Stimulated activated CD8-positive, alpha-beta memory T cell treated with anti-CD3 and anti-CD28 coated beads, Interleukin-4, amount 100 ng/mL, for 4 hours (primary cell): ENCODE measurements at places on chromosomes 4 and X.

GRCh38 chrX:7412840-7413239 is 264.9 kb upstream of the PUDP start:
- DNase-seq = no peak

GRCh38 chr4:182863501-182863900 is 53.7 kb downstream of the DCTD start:
- no peak for DNase-seq

- no peak for DNase-seq
Observed at GRCh38 chr4:145170223-145170622, 10.2 kb downstream of the OTUD4 start.

- DNase-seq = no peak
Observed at GRCh38 chr4:187972135-187972534, 23.4 kb upstream of the ZFP42 start.

DNA sequence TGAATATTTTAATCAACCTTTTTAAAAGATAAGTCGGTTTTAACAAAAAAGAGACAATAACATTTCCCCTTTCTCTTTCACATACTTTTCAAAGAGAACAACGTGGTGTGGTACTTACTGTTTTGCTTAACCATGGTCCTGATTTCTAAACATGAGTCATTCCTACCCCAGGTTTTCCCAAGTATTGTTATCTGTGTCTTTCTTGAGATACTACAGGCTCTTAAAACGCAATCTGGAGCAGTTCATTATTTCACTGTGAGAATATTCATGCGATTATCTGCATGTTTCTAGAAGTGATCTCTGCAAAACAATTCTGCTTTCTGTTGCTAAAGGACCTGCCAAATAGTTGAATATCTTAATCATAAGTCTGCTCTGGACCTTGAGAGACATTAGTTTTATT is 127.3 kb downstream of the TENM3 start:
- DNase-seq = no peak

DNA sequence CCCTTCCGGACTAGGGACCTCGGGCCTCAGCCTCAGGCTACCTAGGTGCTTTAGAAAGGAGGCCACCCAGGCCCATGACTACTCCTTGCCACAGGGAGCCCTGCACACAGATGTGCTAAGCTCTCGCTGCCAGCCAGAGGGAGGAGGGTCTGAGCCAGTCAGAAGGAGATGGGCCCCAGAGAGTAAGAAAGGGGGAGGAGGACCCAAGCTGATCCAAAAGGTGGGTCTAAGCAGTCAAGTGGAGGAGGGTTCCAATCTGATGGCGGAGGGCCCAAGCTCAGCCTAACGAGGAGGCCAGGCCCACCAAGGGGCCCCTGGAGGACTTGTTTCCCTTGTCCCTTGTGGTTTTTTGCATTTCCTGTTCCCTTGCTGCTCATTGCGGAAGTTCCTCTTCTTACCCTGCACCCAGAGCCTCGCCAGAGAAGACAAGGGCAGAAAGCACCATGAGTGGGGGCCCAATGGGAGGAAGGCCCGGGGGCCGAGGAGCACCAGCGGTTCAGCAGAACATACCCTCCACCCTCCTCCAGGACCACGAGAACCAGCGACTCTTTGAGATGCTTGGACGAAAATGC is at the start of gene WAS:
TSS of gene WAS (plus strand) at position 389 of the 572 bp plus-strand sequence. CDS start at position 444, 55 bp downstream.
- DNase-seq = no peak

DNA sequence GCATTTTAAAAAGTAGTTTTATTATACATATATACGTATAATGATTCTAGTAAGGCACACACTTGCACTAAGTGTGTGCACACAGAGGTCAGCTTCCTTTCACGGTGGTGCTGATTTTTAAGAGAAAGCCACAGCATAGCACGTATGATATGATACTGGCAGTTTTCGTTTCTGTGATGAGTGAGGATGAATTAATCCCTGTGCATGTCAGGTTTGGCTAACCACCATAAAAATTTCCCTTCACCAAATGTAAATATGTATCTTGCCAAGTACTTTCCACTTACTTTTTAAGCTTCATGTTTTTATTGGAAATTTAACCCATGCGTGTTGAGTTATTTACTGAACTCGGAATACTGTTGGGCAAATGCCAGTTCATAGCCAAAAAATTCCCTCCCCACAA is 84.6 kb downstream of the SYNPO2 start:
- no peak for DNase-seq

- DNase-seq = no peak
Observed at GRCh38 chr4:169158046-169158445, 112.7 kb downstream of the SH3RF1 start.

GRCh38 chr4:174764105-174764729 is 64.8 kb downstream of the GLRA3 start:
- DNase-seq = no peak

- DNase-seq = no peak
Observed at GRCh38 chrX:118152721-118153120, 36.1 kb upstream of the KLHL13 start.
